ENCODE measurements at places on chromosomes 13 and 19. TPM values are rescaled to one million over a fixed set of nuclear protein-coding genes. Genes with fewer than 3 reads are reported as not detected.

GRCh38 chr13:35718084-35718483 lies 241.6 kb upstream of the MAB21L1 start:
- H3K4me3 ChIP-seq, result no peak overlapping the region
- H3K36me3 ChIP-seq, result no peaks in the 10 kb centered on the region
- H3K4me1 ChIP-seq, result no peaks in the 10 kb centered on the region
- H3K27me3 ChIP-seq, result no peaks in the 10 kb centered on the region
- no peak overlapping the region for H3K27ac ChIP-seq

- no peak overlapping the region for H3K27ac ChIP-seq
- no peaks in the 10 kb centered on the region for H3K36me3 ChIP-seq
- no peak overlapping the region for H3K4me3 ChIP-seq
- DNase-seq, result no peak
- no peaks in the 10 kb centered on the region for H3K4me1 ChIP-seq
These were observed 11.6 kb upstream of the NAA16 start for GRCh38 chr13:41299316-41300094.

DNA sequence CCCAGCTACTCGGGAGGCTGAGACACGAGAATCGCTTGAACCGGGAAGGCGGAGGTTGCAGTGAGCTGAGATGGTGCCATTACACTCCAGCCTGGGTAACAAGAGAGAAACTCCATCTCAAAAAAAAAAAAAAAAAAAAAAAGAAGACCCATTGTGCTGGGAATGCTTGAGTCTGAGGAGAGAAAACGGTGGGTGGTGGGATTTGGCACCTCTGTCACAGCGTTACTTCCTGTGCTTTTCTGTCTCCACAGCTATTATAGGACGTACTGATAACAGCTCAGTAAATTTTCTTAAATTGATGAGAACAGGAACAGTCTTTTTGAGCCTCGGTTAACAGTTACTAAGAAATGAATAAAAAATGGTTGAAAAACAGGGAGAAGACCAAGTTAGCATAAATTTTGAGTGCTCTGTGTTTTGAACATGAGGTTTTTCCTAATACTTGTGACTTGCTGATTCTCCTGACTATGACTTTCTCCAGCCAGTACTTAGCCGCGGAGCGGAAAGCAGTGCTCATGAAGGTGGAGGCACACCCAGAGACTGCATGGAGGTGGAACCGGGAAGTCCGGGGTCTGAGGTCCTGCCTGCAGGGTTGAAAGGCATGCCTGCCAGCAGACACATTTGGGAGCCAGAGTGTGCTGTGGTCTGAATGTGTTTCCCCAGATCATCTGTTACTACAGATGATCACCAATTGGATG lies 55.3 kb upstream of the TEX29 start:
- no peaks in the 10 kb centered on the region for H3K27me3 ChIP-seq
- no peak overlapping the region for H3K27ac ChIP-seq

DNA sequence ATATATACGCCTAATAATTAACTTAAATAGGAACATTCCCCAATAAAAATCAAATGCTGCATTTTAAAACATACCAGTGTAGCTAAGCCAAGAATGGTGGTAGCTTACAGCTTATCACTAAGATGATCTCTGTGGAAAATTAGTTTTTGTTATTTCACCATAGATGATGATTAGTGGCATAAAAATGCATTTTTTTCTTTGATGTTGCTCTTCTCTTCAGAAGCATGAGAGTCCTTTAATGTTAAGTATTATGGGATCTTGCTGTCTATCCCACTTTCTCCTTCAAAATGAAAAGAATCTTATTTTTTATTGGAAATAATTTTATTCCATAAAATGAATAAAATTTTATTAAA lies 731.0 kb downstream of the SLITRK1 start:
- no peak overlapping the region for H3K4me3 ChIP-seq
- no peaks in the 10 kb centered on the region for H3K36me3 ChIP-seq
- H3K4me1 ChIP-seq, result no peaks in the 10 kb centered on the region
- H3K27ac ChIP-seq, result no peak overlapping the region
- no peaks in the 10 kb centered on the region for H3K27me3 ChIP-seq

DNA sequence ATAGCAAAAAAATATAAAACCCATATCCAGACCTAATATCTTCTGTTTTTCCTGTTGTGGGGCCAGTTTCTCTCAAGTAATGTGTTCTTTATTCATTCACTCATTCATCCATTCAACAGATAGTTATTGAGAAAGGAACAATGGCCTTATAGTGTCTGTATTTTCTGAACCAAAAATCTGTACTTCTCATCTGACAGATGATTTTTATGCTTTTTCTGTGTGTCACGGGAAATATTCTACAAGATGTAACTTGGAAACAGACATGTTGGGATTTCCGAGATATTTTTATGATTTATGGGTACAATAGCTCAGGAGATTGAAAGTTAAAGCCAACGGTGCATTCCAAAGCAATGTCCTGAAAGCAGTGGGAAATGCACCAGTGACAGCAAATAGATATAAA lies 5.7 kb downstream of the ACOD1 start:
- H3K27me3 ChIP-seq, result peaks cover 6% of the 10 kb centered on the region
- no peaks in the 10 kb centered on the region for H3K4me1 ChIP-seq
- DNase-seq, result no peak
- H3K36me3 ChIP-seq, result no peaks in the 10 kb centered on the region

GRCh38 chr13:108917581-108917980 lies 288.2 kb downstream of the MYO16 start:
- no peak overlapping the region for H3K4me3 ChIP-seq
- H3K27me3 ChIP-seq, result no peaks in the 10 kb centered on the region
- no peaks in the 10 kb centered on the region for H3K36me3 ChIP-seq
- no peak overlapping the region for H3K27ac ChIP-seq
- no peak for DNase-seq

GRCh38 chr13:99980824-99981734 lies 505 bp upstream of the ZIC2 start:
- H3K27me3 ChIP-seq, result peaks cover 57% of the 10 kb centered on the region
- no peak overlapping the region for H3K27ac ChIP-seq
- DNase-seq, result no peak
- peak overlapping the region; percentile 45 for H3K4me3 ChIP-seq

GRCh38 chr13:112236539-112237197 lies 139.5 kb upstream of the SPACA7 start:
- no peaks in the 10 kb centered on the region for H3K36me3 ChIP-seq
- no peak overlapping the region for H3K4me3 ChIP-seq
- no peaks in the 10 kb centered on the region for H3K4me1 ChIP-seq
- H3K27ac ChIP-seq, result no peak overlapping the region
- H3K27me3 ChIP-seq, result peaks cover 5% of the 10 kb centered on the region
- no peak for DNase-seq

ZNF730 gene
- 0.55 TPM for total RNA-seq

PRSS57 gene
- 1.7 TPM for total RNA-seq

DNAAF3 gene
- 16.1 TPM for total RNA-seq

KLK14 gene
- total RNA-seq, result 4.2 TPM
